Right cardiac atrium (tissue), 5 donors: ENCODE measurements at places on chromosomes 6 and 20.

- no peak for DNase-seq
Observed at GRCh38 chr20:18440403-18440802, 26.4 kb downstream of the DZANK1 start.

GRCh38 chr20:9329355-9330101 lies 184.9 kb upstream of the LAMP5 start:
- no peak for DNase-seq

- no peak for DNase-seq
Observed at GRCh38 chr6:110448846-110449540, 27.4 kb downstream of the SLC22A16 start.

GRCh38 chr6:52571099-52571755 lies 5.6 kb downstream of the TRAM2 start:
- peak; percentile 65 for DNase-seq

- no peak for DNase-seq
Observed at GRCh38 chr6:128572294-128572693, 51.9 kb upstream of the PTPRK start.

- DNase-seq = no peak
Observed at GRCh38 chr6:169786349-169786748, 34.9 kb downstream of the ERMARD start.

- no peak for DNase-seq
Observed at GRCh38 chr6:2715737-2716136, 35.0 kb downstream of the MYLK4 start.

DNA sequence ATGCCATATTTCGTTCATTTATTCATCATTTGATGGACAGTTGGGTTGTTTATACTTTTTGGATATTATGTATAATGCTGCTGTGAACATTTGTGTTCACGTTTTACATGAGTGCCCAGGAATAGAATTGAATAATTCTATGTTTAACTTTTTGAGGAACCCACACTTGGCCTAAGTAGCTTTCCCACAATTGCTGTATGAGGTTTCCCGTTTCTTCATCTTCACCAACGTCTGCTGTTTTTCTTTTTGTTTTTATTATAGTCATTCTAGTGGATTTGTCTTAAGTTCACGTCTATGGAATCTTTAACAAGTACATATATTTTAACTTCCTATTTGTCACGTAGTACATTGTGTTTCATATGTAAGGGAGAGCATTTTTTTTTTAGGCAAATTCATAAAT lies 110.3 kb downstream of the JARID2 start:
- no peak for DNase-seq

- DNase-seq = no peak
Observed at GRCh38 chr6:25250878-25251277, 28.3 kb upstream of the CARMIL1 start.

- DNase-seq = peak; percentile 74
Observed at GRCh38 chr6:45445749-45446549, 68.2 kb upstream of the SUPT3H start.

DNA sequence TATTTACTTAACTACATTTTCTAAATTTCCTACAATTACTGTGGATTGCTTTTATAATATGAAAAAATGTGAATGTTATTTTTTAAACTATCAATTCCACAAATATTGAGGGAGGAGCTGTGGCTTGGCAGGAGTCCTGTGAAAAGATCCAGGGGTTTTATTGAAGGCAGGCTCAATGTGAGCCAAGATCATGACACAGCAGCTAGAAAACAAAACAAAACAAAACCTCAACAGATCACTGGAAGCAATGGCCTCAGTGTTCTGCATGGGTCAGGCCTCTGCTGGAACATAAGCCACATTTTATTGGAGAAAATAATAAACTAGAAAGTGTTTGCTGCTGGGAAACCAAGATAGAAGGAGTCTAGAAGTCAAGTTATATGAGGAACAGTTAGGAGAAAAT lies 19.4 kb upstream of the RCAN2 start:
- peak; percentile 77 for DNase-seq
